Stimulated activated CD4-positive, alpha-beta T cell treated with anti-CD3 and anti-CD28 coated beads, TNF-alpha, amount 100 ng/mL, for 48 hours (primary cell): ENCODE measurements at places on chromosomes 6 and 20.

DNA sequence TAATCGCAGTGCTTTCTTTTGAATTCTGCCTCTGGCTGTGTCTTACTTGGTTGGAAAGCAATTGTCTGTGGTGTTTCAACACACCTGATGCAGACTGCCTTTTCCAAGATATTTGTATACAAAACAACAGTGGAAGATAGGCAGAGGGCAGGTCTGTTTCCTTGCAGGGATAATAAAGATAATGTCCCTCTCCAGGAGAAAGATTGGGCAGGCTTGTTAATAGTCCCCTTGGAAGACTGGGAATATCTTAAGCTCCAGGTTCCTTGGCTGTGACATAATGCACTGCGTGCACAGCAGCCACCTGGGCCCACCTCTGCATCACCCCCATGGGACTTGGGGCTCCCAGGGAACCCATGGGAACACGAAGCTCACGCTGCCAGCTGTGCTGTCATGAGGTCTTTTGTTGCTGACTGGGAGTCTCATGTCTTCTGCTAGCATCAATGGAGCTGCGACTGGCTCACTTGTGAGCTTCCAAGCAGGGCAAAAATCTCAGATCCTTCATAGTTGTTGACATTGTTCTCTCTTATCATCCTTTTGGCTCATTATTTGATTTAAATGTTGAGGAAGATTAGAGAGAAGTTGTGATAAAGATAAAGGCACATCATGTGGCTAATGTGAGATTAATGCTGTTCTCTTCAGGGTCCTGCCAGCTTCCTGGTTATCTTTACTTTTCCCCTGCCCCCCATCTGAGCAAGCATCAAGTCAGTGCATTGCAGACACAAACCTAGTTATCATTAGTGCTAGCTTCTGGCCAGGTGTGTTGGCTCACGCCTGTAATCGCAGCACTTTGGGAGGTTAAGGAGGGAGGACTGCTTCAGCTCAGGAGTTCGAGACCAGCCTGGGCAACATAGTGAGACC, 107.1 kb upstream of the ASF1A start:
- no peak for DNase-seq

GRCh38 chr6:82602776-82603175, 239.2 kb downstream of the TPBG start:
- DNase-seq: no peak

GRCh38 chr6:112259337-112259675, 4.9 kb upstream of the LAMA4 start:
- DNase-seq: no peak

DNA sequence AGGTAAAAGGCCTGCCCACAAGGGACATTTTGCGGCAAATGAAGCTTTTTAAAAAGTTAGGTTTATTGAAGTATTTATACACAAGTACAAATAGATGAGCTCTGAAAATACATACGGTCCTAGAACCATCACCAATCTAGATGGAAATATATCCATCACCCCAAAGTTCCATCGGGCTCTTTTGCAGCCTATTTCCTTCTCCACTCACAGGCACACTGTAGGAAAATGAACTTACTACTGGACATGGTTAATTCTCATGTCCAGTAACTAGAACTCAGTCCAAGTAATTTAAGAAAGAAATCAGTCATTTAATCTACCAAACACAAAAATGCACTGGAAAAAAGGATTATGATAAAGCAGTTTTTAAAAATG, 6.2 kb downstream of the PCNA start:
- DNase-seq: no peak

DNA sequence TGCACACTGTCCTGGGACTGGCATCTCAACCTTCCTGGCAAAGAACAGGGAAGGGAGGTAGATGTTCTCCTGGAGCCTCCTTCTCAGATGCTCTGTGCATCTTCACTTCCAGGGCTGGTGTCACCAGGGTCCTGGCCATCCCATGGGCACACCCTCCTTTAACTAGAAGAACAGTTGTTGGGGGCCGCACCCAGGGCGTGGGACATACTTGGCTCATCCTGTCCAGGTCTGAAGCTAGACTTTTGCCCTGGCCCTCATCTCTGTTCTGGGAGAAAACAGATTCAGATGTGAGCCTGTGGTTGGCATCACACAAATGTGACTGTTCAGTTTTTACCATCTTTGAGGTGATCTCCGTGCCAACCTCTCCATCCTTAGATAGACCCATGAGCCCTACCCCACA, 41.6 kb downstream of the FOXC1 start:
- DNase-seq: no peak

GRCh38 chr6:118639054-118639964, 12.1 kb downstream of the CEP85L start:
- no peak for DNase-seq

- DNase-seq: no peak
Observed at GRCh38 chr20:2599288-2600006, 53.0 kb upstream of the NOP56 start.

- no peak for DNase-seq
Observed at GRCh38 chr6:35634316-35634715, 54.4 kb downstream of the FKBP5 start.

- DNase-seq: no peak
Observed at GRCh38 chr20:57241363-57241991, 25.0 kb downstream of the BMP7 start.

- no peak for DNase-seq
Observed at GRCh38 chr20:48846516-48847492, 19.0 kb upstream of the PREX1 start.

DNA sequence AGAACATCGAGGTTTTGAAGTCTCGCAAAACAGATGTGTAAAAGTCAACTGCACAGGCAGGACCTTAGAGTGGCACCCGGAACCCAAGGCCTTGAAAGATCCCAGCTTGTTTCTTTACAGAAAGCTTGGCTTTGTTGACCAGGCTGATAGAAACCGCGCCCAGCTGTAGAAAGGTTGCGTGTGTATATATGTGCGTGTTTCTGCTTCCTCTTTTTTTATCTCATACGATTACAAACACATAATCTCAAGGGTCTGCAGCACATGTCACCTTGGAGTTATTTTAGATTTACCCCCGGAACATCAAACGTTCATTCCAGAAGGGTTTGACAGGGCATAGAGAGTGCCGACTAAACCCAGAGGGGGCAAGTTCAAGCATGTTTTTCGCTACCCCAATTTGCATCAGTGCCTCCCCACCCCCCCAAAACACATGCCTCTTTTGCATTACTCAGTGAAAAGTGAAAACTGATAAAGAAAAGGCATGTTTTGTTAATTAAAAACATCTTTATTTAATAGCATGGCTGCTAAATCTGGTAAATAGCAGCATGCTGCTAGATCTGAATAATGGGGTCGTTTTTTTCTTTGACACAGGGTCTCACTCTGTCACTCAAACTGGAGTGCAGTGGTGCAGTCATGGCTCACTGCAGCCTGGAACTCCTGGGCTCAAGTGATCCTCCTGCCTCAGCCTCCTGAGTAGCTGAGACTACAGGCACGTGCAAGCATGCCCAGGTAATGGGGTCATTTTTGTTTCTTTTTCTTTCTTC, 33.2 kb upstream of the NCOA3 start:
- no peak for DNase-seq

GRCh38 chr20:24668384-24668702, 198.9 kb downstream of the SYNDIG1 start:
- no peak for DNase-seq

GRCh38 chr6:123780021-123780420, 23.6 kb upstream of the NKAIN2 start:
- DNase-seq: no peak

- no peak for DNase-seq
Observed at GRCh38 chr6:32406857-32407256, at the start of gene BTNL2. BTNL2 (minus strand) TSS chr6:32407181; CDS start chr6:32407123, 58 bp downstream.

DNA sequence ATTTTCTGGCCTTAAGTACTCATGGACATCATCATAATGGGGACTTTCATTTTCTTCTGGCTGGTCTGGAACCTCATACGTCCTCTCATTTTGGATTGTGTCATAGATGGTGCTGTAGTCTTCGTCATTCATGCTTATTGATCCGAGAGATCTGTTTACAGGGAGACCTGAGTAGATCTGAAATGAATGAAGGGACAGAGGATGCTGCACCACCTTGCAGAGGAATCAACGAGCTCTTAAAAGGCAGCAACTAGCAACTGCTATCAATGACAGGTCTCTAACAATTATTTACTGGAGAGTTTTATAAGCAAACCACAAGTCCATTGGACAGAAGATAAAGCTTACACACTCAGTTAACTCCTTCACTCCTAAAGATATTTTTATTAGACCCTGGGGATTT, 49.7 kb upstream of the ENPP4 start:
- no peak for DNase-seq

DNA sequence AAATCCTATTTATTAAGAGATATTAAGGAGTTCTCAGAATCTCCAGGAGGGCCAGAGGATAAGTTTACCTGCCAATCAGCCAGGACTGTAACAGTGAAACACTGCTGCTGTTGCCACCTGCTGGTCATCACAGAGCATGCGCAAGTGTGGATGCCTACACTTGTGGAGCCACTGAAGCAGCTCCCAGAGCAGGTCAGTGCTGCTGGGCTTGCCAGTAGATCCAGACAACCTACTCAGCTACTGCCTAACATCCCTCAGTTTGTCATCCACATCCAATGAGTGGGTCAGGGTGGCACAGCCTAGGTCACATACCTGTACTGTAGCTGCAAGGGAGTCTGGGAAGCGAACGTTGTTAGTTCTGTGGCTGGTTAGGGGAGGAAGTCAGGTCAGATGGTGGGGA, 18.3 kb upstream of the NHSL1 start:
- peak; percentile 37 for DNase-seq

GRCh38 chr20:61925555-61926252, 140.0 kb downstream of the TAF4 start:
- no peak for DNase-seq

- no peak for DNase-seq
Observed at GRCh38 chr20:24535941-24536730, 66.7 kb downstream of the SYNDIG1 start.

DNA sequence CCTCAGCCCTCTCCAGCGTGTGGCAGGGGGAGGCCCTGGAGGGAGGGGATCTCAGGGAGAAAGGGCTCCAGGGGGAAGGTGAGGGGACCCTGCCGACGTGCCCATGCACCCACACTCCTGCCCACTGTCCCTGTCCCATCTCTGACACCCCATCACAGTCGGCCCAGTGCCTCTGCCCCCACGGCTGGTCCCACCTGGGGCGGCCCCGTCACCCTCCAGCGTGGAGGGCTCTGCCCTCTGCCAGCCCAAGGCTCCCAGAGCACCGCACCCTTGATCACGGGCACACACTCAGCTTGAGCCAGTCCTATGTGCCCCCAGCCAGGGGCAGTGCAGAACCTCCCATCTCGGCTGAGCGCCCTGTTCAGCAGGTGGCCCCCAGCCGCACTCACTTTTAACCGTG, 9.2 kb downstream of the SLC4A11 start:
- no peak for DNase-seq

- DNase-seq: no peak
Observed at GRCh38 chr20:38894091-38894847, 31.9 kb upstream of the FAM83D start.

GRCh38 chr6:29263001-29263400, 38.5 kb upstream of the OR14J1 start:
- no peak for DNase-seq

DNA sequence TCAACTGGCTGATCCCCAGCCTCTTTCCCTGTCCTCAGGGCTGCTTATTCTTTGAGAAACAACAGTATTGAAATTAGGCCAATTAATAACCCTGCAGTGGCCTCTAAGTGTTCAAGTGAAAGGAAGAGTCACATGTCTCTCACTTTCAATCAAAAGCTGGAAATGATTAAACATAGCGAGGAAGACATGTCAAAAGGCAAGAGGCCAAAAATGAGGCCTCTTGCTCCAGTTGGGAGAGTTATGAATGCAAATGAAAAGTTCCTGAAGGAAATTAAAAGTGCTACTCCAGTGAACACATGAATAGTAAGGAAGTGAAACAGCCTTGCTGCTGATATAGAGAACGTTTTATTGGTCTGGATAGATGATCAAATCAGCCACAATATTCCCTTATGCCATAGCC, 131.5 kb downstream of the MACROD2 start:
- DNase-seq: no peak

- DNase-seq: no peak
Observed at GRCh38 chr6:10719964-10720264, 3.0 kb upstream of the TMEM14C start.

- no peak for DNase-seq
Observed at GRCh38 chr6:10389739-10390494, 25.0 kb downstream of the TFAP2A start.

GRCh38 chr6:128882560-128882959, 378 bp upstream of the LAMA2 start:
- no peak for DNase-seq

- DNase-seq: no peak
Observed at GRCh38 chr20:62331347-62331746, 28.6 kb downstream of the ADRM1 start.

- DNase-seq: peak; percentile 26
Observed at GRCh38 chr6:105898286-105898685, 187.8 kb upstream of the PRDM1 start.

GRCh38 chr6:48389146-48390043, 278.4 kb upstream of the PTCHD4 start:
- DNase-seq: no peak

DNA sequence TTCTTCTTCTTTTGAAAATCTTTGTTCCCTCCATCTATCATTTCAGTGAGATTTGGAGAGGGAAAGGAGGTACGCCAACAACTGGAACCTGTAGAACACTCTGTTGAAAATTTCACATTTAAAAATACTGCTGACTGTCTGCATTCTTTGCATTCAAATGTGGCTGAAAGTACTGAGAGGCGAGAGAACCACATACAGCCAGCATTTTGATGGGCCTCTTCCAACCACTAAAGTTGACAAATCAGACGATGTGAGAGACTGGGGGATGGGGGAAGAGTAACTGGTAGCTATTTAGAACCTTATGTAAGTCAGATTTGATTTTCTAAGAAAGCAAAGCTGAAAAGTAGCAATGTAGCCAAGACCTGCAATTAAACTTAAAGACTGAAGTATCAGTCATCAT, 77.5 kb downstream of the FKBP5 start:
- DNase-seq: no peak

DNA sequence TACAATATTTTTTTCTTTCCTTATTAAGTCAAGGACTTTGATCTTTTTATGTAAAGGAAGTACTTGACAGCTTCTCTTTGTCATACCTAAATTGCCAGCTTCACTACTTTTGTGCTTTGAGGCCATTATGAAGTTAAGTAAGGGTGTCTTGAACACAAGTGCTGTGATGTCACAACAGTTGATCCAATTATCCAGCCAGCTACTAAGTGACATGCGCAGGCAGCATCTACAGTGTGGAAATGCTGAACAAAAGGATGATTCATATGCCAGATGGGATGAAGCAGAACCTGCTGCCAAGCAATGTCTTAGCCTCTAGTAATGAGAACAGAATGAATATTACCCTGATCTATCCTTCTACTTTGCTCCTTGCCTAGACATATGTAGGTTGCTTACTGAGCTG, 68.3 kb upstream of the TMEM244 start:
- no peak for DNase-seq
